ENCODE measurements at places on chromosomes 12 and 14.

GRCh38 chr12:53699678-53700025, 23.8 kb upstream of the ATP5MC2 start:
- no peak for DNase-seq

- DNase-seq = no peak
These were observed 121.3 kb upstream of the CCND2 start for GRCh38 chr12:4152145-4152795.

- DNase-seq = no peak
These were observed 71.5 kb downstream of the BRMS1L start for GRCh38 chr14:35897616-35898111.

DNA sequence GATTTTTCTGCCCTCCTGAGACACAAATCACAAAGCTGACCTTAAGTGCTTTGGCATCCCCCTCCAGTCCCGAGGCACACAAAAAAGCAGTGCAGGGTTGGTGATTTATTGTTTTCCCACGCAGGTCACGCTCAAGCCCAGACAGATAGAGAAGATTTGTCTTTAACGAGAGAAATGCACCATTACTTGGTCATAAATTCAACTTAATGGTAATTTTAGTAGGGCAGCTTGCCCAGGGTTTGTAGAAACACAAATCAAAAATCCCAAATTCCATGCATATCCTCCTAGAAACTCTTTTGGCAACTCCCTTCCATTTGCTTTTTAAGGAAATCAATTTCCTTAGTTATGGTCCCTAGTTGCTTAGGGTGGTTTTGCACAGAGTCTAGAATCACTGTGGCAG, 132.6 kb downstream of the IGF1 start:
- DNase-seq = no peak

- DNase-seq = peak; percentile 57
These were observed 62.7 kb downstream of the FBXO34 start for GRCh38 chr14:55333711-55334485.

DNA sequence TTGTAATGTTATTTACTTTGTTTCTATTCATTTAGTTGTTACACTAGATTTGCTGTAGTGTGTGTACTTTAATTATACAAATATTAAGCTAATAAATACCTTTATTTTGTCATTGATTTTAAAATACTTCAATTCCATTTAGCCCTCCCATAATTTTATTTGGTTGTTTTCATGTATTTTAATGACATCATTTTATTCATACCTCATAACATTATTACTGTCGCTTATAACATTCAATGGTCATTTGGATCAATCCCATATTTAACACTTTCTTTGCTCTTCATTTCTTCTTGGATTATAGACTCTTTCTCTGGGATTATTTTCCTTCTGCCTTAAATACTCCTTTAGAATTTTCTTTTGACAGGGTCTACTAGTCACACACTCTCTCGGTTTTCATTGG, 86.6 kb upstream of the CAND1 start:
- no peak for DNase-seq

DNA sequence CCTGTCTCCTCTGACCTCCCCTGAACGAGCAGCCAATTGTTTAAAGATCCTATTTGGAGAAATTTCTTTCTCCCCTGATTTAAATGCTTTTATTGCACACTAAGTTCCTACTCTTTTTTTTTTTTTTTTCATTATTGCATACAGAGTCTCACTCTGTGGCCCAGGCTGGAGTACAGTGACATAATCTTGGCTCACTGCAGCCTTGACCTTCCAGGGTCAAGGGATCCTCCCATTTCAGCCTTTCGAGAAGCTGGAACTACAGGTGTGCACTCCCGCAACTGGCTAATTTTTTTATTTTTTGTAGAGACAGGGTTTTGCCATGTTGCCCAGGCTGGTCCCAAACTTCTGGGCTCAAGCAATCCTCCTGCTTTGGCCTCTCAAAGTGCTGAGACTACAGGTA, 5.2 kb upstream of the P2RX7 start:
- no peak for DNase-seq

GRCh38 chr14:24100197-24100981, 6.3 kb downstream of the PCK2 start:
- no peak for DNase-seq

DNA sequence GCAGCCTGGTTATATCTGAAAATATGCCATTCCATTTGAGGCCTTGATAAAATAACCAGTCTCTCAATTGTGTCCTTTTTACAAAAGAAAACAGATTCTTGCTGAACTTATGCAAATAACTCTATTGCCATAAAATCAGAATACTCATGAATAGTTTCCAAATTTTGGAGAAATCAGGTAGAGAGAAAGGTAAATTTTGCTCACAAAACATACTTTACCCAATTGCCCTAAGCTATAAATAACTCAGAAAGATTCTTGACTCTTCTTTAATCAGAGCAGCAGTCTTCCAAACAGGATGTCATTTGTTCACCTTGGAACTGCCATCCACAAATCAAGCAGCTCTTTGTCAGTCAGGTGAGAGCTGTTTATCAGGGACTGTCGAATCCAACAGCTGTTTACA, 12.6 kb downstream of the ZNF26 start:
- DNase-seq = no peak

DNA sequence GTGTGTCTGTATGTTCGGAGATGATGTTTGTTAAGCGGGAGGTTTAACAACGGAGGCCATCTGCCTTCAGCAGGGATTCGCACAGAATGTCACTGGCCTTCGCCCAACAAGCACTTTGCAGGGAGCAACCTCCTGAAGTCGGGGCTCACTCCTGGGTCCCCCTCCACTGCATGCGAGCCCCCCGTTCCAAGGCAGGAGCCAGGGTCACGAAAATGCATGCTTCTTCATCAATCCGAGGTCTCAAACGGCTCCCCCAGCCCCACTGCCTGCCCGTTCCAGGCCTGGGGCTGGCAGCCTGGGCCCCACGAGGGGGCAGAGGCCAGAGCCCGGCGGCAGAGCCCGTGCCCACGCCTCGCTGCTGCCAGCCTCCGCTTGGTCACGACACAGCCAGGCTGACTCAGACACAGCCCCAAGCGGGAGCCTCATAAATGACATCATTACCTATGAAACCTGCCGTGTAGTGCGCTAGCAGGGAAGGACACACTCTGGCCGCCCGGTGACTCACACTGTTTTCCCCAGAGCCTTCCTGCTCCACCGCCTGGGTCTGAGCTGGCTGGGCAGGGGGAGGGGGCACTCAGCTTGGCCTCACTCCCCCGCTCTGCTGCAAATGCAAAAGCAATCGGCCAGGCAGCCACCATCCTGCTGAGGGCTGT, 169.5 kb upstream of the RTL1 start:
- DNase-seq = peak; percentile 97

GRCh38 chr12:65630555-65630954, 193.7 kb upstream of the HMGA2 start:
- no peak for DNase-seq

GRCh38 chr12:75390899-75391538, at the start of gene GLIPR1L2:
Gene GLIPR1L2, plus strand, starts transcription at chr12:75391089. Its CDS starts 28 bp downstream, at chr12:75391117.
- peak; percentile 97 for DNase-seq

DNA sequence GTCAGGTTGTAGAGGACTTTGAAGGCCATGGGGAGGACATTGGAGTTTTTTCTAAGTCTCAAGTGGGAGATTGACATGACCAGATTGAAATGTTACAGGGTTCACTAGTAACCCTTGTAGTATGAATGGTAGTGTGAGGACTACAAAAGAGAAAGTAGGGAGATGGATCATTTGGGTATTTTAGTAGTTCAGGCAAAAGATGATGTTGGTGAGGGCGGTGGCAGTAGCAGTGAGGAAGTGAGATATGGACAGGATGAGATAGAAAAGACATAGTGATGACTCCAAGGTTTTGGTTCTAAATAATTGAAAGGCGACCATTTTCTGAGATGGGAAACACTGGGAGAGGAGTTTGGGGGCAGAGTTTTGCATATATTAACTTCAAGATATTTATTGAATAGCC, 94.2 kb upstream of the CNTN1 start:
- no peak for DNase-seq

GRCh38 chr14:34403646-34404045, 58.4 kb downstream of the SPTSSA start:
- no peak for DNase-seq

DNA sequence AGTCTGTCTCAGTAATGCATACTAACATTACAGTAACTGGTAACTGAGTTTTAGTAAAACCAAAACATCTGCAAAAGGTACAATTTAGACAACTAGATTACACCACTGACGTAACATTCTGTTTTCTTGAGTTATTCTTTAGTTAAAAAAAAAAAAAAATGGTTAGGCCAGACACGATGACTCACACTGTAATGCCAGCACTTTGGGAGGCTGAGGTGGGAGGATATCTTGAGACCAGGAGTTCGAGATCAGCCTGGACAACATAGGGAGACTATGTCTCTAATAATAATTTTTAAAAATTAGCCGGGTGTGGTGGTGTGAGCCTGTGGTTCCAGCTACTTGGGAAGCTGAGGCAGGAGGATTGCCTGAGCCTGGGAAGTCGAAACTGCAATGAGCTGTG, 34.1 kb downstream of the AP5M1 start:
- peak; percentile 9 for DNase-seq

- peak; percentile 24 for DNase-seq
These were observed 9.8 kb upstream of the SERPINA5 start for GRCh38 chr14:94571395-94571794.

DNA sequence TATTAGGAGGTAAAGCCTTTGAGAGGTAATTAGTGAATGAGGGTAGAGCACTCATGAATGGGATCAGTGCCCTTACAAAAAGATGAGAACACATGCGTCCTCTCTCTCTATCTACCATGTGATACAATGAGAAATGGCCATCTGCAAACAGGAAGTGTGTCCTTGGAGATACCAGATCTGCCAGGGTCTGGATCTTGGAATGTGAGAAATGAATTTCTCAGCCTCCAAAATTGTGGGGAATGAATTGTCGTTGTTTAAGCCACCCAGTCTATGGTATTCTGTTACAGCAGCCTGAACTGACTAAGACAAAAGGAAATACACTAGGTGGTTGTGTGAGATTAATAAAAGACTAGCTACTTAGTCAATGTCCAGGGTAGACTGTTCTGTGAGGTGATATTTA, 366.6 kb downstream of the NELL2 start:
- DNase-seq = no peak

DNA sequence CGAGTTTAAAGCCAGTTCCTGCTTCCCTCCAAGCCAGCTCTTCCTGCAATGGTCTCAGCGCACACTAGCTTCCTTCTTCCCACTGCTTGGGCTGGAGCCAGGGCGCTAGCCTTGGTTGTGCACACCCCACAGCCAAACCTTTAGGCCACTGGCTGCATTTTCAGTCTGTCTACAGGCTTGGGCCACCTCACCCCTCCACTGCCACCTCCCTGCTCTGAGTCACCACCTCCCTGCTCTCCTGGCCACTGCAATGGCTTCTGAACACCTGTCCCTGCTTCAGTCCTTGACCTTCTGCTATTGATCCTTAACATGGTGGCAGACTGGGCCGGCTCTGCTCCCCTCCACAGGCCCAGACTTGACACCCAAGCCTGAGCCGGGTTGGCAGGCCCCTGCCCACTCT, 151.1 kb downstream of the RBM19 start:
- peak; percentile 12 for DNase-seq

- no peak for DNase-seq
These were observed 3.3 kb upstream of the SLC22A17 start for GRCh38 chr14:23355871-23356435.

DNA sequence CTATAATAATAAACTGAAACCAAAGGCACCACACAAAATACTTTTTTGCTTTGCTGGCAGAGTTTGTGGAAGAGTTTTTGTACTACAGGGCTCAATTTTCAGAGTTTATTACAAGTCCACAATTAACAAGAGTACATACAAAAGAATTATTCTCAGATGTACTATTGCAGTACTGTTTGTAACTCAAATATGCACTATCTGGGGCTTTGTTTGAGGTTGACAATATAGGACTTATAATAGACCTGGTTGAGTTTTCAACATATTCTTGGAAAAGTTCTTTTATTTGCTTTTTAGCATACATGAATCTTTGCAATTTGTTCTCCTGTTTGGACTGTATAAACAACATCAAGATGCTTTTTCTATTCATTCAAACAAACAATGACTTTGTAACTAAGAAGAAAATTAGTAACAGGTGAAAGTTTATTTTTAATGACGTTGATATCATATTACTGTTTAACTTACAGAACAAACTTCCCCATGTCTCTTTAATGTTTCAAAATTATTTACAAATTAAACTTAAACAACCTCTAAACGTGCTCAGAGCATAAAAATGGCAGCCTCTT, 407.4 kb upstream of the PRICKLE1 start:
- DNase-seq = no peak

GRCh38 chr12:77218278-77218677, 152.9 kb upstream of the E2F7 start:
- no peak for DNase-seq

GRCh38 chr14:63966407-63966806, 113.6 kb downstream of the SYNE2 start:
- DNase-seq = no peak

DNA sequence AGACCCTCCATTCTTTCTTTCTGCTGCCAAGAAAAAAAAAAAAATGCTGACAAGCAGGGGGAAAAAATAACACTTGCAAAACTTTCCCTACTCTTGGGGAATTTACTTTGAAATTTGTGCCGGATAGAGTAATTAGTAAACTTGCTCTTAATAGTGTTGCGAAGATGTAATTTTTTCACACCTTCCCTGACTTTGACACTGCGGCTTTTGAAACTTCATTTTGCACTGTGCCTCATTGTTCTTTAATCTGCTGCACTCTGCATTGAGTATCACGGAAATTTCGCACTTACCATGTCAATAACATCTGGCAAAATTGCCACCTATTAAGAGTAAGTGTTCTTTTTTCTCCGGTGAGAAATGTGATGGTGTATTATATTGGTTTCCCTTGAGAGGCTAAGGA, 596.1 kb downstream of the VRK1 start:
- DNase-seq = no peak

- DNase-seq = no peak
These were observed 49.4 kb downstream of the SLC16A7 start for GRCh38 chr12:59645242-59645641.

DNA sequence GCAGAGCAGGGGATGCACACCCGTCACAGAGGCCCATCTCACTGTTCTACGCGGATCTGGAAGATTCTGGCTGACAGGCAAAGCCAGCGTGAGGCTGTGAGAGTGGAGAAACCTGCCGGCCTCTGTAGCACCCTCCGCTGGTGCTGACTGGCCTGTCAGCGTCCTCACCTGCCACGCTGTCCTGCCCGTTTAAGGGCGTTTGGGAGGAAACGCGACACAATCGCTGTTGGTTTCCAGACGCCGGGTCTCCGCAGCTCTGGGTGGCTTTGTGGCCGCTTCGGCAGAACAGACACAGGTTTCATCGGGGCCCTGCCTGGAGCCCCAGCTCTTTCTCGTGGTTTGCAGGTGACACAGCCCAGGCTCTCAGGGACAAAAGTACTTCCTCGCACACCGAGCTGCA, 70.6 kb downstream of the NOC4L start:
- no peak for DNase-seq

DNA sequence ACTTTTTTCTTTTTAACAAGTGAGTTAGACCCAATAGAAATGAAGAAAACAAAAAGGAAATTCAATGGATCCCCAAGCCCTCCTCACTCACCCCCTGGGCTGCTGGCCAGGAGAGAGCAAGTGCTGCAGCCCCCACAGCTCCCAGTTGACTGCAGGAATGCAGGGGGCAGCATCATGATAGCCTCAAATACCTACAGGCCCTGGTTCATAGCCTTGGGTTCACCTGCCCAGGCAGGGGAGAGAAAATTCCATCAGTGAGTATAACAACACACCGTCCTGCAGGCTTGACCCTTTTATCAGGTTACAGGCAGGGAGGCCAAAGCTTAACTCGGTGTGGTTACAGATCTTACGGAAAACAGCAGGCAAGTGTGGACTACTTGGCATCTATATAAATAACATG, 76.3 kb downstream of the PHLDA1 start:
- no peak for DNase-seq

Data from M059J (cell line).